Thyroid gland (tissue), 4 donors: ENCODE measurements at places on chromosomes 1 and 21. TPM values are rescaled to one million over a fixed set of nuclear protein-coding genes. Genes with fewer than 3 reads are reported as not detected.

Gene GPBP1L1
- 163 TPM for total RNA-seq

Gene ACTN2
- 0.56 TPM for total RNA-seq

Gene DLGAP3
- total RNA-seq = 0.67 TPM

Gene RCAN3
- 37.9 TPM for total RNA-seq

DNA sequence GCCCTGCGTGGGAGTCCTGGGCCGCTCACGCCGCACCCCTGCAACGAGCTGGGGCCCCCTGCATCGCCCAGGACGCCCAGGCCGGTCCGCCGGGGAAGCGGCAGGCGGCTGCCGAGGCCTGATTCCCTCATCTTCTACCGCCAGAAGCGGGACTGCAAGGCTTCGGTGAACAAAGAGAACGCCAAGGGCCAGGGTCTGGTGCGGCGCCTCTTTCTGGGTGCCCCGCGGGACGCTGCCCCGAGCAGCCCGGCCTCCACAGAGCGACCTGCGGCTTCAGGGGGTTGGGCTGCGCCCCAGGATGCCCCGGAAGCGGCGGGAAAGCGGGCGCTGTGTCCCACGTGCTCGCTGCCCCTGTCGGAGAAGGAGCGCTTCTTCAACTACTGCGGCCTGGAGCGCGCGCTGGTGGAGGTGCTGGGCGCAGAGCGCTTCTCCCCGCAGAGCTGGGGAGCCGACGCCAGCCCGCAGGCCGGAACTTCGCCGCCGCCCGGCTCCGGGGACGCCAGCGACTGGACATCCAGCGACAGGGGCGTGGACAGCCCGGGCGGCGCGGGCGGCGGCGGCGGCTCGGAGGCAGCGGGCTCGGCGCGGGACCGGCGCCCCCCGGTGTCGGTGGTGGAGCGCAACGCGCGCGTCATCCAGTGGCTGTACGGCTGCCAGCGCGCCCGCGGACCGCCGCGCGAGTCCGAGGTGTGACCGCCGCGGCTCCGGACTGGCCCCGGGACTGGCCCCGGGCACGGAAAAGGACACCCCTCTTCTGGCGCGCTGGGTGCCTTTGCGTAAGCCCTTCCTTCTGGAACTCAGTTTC lies 2.7 kb downstream of the FAM110D start:
- peak; percentile 68 for DNase-seq

DNA sequence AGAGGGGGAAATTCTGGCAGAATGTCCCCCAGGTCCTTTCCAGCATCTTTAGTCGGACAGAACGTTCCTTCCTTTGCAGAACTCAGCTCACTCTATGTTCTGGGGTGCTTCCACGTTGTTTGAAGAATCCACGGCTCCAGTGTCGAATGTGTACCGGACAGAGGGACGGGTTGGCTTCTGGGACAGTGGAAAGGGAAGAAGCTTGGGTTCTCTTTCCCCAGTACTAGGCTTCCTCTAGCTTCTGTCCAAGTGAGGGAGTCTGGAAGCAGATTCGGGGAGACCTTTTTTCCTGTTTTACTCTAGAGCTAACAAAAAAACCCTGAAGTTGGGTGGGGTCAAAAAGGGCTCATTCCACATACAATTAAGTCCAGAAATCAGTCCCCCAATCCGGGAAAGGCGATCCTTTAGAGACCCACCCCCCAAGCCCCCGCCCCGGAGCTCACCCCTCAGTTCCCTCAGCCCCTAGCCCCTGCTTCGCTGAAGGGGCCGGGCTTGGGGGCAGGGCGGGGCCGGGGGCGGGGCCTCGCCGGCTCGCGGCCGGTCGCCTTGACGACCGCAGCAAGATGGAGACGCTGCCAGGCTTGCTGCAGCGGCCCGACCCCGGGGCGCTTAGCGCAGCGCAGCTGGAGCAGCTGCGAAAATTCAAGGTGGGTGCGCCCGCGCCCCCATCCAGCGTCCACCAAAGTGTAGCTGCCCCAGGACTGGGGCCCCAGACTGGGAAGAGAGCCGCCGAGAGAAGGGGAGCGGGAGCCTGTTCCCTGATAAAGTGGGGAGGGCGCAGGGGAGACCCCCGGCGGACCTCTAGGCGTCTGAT lies at the start of gene RIIAD1:
Gene RIIAD1 (plus strand): TSS at position 549 of the 814 bp plus-strand sequence. CDS start 15 bp downstream, at position 564.
- DNase-seq = no peak

GRCh38 chr1:198326915-198327314 lies 170.1 kb downstream of the NEK7 start:
- no peak for DNase-seq

DNA sequence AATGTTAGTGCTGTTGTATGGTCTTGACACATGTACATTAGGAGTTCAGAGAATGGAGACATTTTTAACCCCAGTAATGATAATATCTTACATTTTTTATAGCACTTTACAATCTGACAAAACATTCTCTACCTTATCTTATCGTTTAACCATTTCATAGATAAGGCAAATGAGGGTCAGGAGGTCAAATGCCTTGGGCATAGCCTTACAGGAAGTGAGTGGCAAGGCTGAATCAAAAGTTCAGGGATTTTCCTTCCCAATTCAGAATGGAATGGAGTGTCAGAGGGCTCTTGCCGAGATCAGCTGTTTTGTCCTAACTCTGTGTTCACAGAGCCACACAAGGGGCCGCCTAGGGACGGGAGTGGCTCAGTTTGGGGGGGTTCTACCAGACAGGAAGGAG lies 57.6 kb upstream of the AK4 start:
- DNase-seq = no peak

GRCh38 chr1:165586398-165586797 lies 42.6 kb downstream of the LRRC52 start:
- DNase-seq = no peak
